ENCODE measurements at places on chromosomes 12 and 14.

DNA sequence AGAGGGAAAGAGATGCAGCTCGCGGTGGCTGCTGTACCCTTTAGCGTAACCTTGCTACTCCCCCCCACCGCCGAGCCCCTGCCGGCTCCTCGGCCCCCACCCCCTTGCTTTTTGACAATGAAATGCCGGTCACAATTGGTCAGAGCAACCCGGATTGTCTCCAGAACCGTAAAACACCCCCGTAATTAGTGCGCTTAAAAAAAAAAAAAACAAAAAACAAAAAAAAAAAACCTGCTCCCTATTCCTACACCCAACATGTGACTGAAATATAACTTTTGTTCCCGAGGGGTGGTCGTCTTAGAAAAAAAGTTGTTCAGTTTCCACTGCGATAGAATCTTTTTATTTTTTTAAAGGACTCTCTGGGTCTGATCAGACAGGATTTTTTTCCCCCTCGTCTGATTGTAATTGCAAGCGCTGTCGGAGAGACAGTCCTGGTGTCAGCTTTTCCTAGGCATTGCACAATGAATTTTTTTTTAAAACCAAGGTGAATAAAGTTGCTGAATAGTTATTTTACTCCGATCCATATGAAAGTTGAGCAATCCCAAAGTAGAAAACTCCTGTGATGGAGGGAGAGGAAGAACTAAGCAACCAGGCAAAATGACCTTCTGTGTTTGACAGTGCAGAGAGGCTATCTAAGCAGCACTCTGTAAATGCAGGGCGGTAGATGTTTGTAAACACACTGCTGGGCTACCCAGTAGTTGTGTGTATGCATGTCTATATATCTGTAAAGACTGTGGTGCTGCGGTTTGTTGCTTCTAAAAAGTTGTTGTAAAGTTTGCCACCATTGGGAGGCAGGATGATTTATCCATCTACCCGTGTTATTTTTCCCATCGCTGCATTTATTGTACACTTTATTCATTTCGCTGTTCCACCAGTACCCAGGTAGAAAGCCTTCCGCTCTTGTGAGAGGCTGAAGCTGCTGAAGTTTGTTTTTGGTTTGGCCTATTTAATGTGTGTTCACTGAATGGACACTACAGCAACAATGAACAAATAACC is 1.1 kb downstream of the ETV6 start:
- peak; percentile 87 for DNase-seq

DNA sequence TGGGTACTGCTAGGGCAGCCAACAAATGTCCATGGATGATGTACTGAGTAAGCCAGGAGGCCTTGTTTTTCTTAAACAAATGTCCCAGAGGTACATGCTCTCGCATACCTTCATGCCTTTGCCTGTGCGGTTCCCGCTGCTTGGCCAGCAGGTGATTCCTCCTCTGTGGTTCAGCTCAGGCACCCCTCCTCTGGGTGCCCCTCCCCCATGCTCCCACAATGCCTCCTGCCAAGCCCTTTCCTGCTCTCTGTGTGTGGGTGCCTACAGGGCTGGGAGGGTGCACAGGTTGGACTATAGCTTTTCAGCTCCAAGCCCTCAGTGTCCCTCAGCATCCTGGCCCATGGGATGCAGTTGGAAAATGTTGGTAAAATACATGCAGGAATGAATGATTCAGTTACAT is 23.5 kb downstream of the ASB2 start:
- no peak for DNase-seq

GRCh38 chr14:60905923-60906322 is 75.0 kb downstream of the TRMT5 start:
- DNase-seq, result no peak

DNA sequence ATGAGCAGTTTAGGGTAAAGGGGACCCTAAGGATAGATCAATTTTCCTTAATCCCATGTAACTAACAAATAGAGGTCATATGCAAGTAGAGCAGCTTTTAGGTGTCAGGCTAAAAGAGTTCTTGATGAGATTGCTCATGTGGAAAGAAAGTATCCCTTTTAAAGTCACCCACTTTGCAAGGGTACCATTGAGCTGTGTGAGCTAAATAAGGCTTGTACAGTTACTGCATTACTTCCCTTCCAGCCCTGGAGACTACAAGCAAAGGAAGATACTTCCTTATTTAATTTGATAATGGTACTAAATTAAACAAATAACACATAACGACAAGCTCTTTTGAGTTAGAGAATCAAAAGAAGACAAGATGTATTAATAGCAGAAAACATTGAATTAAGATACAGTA is 191.7 kb downstream of the TMX1 start:
- DNase-seq, result no peak

GRCh38 chr14:56888274-56888673 is 78.0 kb upstream of the OTX2 start:
- DNase-seq, result no peak

DNA sequence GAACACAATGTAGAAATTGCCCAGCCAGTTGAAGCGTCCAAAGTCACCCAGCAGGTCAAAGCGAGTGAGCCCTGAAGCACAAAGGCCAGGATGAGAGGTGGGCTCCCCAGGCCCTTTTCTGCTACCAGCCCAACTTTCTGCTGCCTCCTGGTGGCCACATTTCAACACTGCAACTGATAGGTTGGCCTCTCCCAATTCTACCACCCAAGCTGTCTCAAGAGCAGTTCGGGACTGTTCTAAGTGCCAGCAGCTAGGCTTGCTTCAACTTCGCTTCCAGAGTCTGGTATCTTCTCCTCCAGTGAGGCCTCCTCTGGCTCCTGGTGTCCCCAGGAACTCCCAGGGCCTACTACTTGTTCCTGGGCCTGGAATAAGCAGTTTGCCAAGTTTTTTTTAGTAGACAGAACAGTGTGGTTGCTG is 3.4 kb upstream of the DHH start:
- peak; percentile 78 for DNase-seq

DNA sequence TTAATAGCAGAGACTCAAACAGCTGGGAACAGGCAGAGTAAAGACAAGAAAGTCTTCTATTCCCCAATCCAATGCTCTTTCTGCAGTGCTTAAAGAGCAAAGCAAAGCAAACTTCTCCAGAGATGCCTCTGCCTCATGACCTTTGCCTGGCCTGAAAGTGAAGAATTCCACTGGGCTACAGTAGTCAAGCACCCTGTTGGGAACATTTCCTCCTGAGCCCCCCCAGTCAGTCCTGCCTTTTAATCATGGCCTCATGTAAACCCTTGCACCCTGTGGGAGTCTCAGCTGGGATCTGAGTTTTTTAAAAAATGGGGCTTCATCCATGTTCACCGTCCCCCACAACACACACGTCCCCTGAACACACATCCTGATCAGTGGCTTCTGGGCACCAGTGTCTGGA is 62.7 kb upstream of the TSPAN11 start:
- no peak for DNase-seq

GRCh38 chr12:79298506-79298905 is 392.3 kb downstream of the PAWR start:
- no peak for DNase-seq

DNA sequence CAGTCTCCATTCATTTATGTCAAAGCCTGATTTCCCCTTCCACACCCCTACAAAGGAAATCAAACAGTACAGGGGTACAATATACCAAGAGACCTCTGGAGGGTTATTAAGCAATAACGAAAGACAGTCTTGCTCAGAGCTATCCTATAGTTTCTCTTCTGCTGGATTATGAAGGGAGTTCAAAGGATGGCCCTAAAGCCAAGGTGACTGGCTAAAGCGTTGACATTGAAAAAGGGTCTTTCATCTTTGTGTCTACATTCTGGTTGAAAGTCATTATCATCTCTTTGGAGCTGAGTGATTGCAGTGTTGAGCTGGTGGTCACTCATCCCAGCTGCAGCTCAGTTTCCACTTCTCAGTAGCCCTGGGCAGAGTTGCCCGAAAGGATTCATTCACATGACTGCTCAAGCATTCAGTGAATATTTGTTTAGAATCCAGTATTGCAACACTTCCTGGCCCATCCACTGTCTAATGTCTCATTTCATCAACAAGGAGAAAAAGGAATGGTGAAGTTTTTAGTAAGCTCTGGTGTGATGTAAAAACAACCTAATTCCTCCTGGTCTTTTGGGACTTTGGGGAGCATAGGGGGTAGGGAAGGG is 19.2 kb upstream of the TBX5 start:
- no peak for DNase-seq

- peak; percentile 25 for DNase-seq
Observed at GRCh38 chr12:93347054-93347785, 30.5 kb upstream of the NUDT4 start.

GRCh38 chr12:27852117-27852516 is 72.1 kb upstream of the MANSC4 start:
- no peak for DNase-seq

GRCh38 chr14:71748196-71748595 is 184.0 kb upstream of the RGS6 start:
- DNase-seq, result no peak

DNA sequence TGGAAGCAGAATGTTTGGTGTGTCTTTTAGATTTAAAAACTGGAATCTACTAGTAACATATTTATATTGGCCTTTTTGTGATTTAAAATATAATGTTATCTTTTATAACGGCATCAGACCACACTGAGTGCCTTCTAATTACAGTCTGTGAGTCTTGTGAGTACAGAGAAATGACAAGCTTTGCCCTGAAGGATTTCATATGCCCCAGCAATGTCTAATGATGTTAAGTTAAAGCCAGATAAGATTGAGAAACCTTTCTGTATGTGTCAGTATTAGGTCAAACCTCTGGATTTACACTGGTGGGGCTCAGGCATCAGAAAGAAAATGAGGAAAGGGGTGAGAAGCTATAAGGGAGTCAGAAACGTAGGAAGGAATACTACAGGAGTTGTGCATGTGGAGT is 25.2 kb downstream of the PLEKHA5 start:
- no peak for DNase-seq

GRCh38 chr14:92659765-92660561 is 88.5 kb downstream of the LGMN start:
- DNase-seq, result peak; percentile 97

DNA sequence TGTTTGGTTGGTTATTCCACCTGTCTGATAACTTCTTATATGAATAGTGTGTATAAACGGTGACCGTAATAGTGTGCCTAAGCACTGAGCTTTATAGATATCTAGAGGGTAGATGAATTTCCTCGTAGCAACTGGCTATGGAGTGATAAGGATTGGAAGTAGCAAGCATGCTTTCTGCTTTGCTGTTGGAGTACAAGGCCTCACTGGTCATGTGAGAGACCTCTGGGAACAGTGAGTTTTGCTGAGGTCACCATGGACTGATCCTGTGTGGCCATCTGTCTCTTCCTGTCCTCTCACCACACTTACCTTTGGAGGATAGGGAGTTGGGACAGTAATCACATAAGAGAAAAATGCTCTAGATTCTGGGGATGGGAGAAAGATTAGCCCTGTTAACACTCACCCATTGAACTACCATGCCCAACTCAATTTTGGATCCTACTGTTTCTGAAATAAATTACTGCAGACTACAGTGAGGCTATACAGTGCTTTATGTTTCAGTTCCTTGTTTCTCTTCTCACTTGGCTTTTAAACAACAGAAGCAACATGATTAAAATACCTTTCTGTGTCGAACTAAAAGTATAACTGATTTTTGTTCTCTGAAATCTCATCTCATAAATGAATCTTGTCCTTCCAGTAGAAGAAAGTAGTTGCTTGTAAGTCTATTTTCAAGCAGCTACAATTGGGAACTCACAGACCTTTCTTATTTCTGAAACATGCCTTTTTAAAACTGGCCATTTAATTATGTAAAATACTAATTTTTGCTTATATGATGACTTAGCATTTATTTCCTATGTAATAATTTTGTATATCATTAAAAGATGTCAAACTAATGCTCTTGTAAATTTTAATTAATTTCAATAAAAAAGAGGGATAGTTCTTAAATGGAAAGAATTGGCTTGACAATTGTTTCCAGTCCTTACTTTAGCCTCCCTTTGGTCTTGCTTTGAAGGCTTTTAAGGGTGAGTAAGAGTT is 8.3 kb downstream of the TMX1 start:
- peak; percentile 29 for DNase-seq

DNA sequence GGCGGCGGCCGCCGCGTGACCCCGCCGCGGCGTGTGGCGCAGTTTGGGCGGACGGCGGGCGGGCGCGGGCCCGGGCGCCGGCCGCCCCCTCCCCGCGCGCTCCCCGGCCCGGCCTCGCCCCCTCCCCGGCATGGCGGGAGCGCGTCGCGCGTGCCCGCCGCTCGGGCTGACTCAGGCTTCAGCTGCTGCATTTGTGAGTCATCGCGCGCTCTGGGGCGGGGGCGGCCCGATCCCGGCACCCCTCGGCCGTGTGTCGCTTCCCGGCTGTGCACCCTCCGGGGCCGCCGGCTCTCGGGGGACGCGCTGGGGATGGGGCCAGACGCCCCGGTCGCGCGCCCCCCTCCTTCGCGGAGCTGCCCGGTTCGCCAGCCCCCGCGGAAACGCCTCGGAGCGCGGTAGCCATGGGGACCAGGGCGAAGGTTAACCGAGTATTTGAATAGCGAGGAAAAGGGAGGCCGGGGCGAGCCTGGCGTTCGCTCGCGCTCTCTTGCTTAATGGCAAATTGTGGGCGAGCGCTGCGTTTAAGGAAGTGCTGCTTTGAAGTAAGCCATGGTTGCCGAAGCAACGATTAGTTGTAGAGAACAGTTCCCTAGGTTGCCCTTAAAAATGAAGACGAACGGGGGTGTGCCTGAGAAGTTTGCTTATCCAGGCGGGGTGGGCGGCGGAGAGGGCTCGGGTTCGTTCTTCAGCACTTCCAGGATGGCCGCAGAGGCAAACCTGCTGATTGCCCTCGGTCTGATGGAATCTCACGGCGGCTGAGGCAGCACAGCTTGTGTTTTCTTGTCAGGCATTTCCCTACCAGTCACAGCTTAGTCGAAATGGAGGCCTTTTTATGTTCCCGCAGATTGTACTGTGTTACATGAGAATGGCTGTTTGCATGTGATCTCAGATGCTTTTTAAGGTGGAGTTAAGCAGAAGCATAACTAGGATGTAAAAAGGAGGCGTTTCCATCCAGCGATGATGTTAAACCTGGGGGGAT is 896 bp downstream of the EIF5 start:
- DNase-seq, result peak; percentile 82

DNA sequence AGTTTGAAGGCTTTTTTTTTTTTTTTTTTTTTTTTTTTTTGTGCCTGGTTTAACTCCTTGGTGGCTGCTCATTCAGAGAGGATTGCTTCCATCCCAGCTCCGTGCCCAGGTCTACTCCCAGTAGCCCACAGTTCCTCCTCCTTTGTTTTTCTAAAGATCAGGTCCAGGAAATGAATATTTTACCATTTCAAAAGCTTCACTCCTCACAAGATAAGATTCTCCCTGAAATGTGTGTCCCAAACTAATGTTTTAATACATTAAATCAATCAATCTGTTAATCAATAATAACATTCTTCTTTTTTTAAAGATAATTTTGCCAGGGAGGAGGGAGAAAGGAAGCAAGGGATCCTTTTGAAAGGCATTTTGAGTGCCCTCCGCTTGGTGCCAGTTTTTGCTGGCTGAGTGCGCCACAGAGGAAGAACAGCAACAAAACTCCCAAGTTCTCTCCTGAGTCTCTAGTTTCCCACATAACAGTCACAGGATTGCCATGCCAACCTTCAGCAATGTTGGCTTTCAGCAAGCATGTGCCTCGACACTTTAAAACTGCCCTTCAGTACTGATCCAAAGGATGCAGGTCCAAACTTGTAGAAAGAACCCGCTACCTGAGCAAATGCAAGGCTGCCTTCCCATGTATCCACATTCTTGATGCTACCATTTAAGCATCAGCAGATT is 99.2 kb downstream of the RMST start:
- DNase-seq, result no peak

GRCh38 chr14:63266106-63266505 is 52.6 kb downstream of the GPHB5 start:
- DNase-seq, result no peak

All from hematopoietic multipotent progenitor cell treated with erythropoietin and hydrocortisone succinate and interleukin-3 and kit ligand, for 4 days (in vitro differentiated cells).